A172 (cell line): ENCODE measurements at places on chromosomes 7 and 10. TPM values are rescaled to one million over a fixed set of nuclear protein-coding genes. Genes with fewer than 3 reads are reported as not detected.

COL28A1 gene
- total RNA-seq: 0.26 TPM in 1 of 2 replicates, not detected in the other

AKR1E2 gene
- not detected in 2 replicates for total RNA-seq

CTAGE4 gene
- not detected in 2 replicates for total RNA-seq

SLC26A3 gene
- not detected in 2 replicates for total RNA-seq

EPO gene
- total RNA-seq: not detected in 2 replicates

OPALIN gene
- not detected in 2 replicates for total RNA-seq

NDUFB8 gene
- 152 and 197 TPM in 2 replicates for total RNA-seq

ZDHHC16 gene
- 85.5 and 108 TPM in 2 replicates for total RNA-seq

GPR146 gene
- 1.1 and 1.6 TPM in 2 replicates for total RNA-seq

SYPL1 gene
- total RNA-seq: 73.0 and 81.7 TPM in 2 replicates

TFEC gene
- 0.07 and 0.43 TPM in 2 replicates for total RNA-seq

AGAP6 gene
- total RNA-seq: 0.62 and 3.6 TPM in 2 replicates

GBX1 gene
- 0.41 TPM in 1 of 2 replicates, not detected in the other for total RNA-seq

SMO gene
- total RNA-seq: 28.6 and 31.4 TPM in 2 replicates

ZNF746 gene
- total RNA-seq: 17.3 and 20.9 TPM in 2 replicates

TES gene
- total RNA-seq: 0.96 and 1.8 TPM in 2 replicates

DLX6 gene
- total RNA-seq: not detected in 2 replicates

PBLD gene
- 9.2 and 9.6 TPM in 2 replicates for total RNA-seq

PPP1R3C gene
- total RNA-seq: 11.8 and 18.0 TPM in 2 replicates

ZNF727 gene
- not detected in 2 replicates for total RNA-seq

DDX50 gene
- total RNA-seq: 74.6 and 80.8 TPM in 2 replicates

ZC3HAV1L gene
- total RNA-seq: not detected in 2 replicates

CFAP43 gene
- total RNA-seq: 0.07 and 0.31 TPM in 2 replicates

MYH16 gene
- 0.78 and 1.1 TPM in 2 replicates for total RNA-seq

SVIL gene
- 8.5 and 92.0 TPM in 2 replicates for total RNA-seq

RNF133 gene
- total RNA-seq: 0.17 TPM in 1 of 2 replicates, not detected in the other

GPC2 gene
- total RNA-seq: 4.6 and 7.4 TPM in 2 replicates

STEAP1 gene
- 0.83 and 1.5 TPM in 2 replicates for total RNA-seq

HTR7 gene
- total RNA-seq: 0.12 and 0.31 TPM in 2 replicates

AGBL3 gene
- total RNA-seq: 0.07 and 1.9 TPM in 2 replicates

OPTN gene
- 73.9 and 76.6 TPM in 2 replicates for total RNA-seq

FAM237B gene
- total RNA-seq: not detected in 2 replicates

C10orf53 gene
- not detected in 2 replicates for total RNA-seq

NPY4R gene
- 0.09 and 0.17 TPM in 2 replicates for total RNA-seq

ZPBP gene
- not detected in 2 replicates for total RNA-seq

CDH23 gene
- total RNA-seq: 0.14 and 0.29 TPM in 2 replicates

DNAJC12 gene
- total RNA-seq: 3.1 and 4.6 TPM in 2 replicates

PRPS1L1 gene
- not detected in 2 replicates for total RNA-seq

NUB1 gene
- 48.5 and 58.0 TPM in 2 replicates for total RNA-seq

PALD1 gene
- total RNA-seq: 4.0 and 5.8 TPM in 2 replicates

SLC16A9 gene
- 28.7 and 34.1 TPM in 2 replicates for total RNA-seq

PPP1R17 gene
- total RNA-seq: not detected in 2 replicates

TMEM26 gene
- not detected in 2 replicates for total RNA-seq

VENTX gene
- not detected in 2 replicates for total RNA-seq

ADK gene
- total RNA-seq: 51.4 and 52.5 TPM in 2 replicates

RALA gene
- 30.2 and 32.4 TPM in 2 replicates for total RNA-seq

MMRN2 gene
- total RNA-seq: 1.7 TPM in 1 of 2 replicates, not detected in the other

LAMB4 gene
- total RNA-seq: 0.19 TPM in 1 of 2 replicates, not detected in the other

UCN3 gene
- total RNA-seq: not detected in 2 replicates

MXI1 gene
- total RNA-seq: 2.6 and 5.4 TPM in 2 replicates

ADAM22 gene
- 3.1 and 5.0 TPM in 2 replicates for total RNA-seq

NUDCD3 gene
- 110 and 129 TPM in 2 replicates for total RNA-seq

PITX3 gene
- total RNA-seq: not detected in 2 replicates
